OCI-M1 (cell line): ENCODE measurements at places on chromosomes 2 and 18.
A peak's percentile ranks its signal among the peaks of the same experiment; 100 is the strongest.

DNA sequence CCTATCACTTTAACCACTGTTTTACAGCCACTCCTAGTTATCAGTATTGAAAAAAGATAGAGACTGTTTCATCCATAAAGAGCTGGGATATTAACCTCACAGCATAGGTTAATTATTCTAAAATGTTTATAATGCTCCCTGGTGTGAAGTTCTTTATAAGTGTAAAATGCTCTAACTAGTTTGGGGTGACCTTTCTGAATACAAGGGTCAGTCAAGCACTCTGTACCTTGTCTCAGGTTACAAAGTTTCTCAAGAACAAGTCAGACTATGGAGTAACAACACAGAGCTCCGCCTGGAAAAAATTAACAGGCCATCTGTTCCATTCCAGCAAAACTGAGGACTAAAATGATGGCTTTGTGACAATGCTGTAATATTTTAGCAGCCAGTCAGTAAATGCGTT, 107.4 kb downstream of the NOL4 start:
- no peak for DNase-seq

GRCh38 chr2:106076941-106077340, 117.2 kb downstream of the UXS1 start:
- DNase-seq, result no peak

DNA sequence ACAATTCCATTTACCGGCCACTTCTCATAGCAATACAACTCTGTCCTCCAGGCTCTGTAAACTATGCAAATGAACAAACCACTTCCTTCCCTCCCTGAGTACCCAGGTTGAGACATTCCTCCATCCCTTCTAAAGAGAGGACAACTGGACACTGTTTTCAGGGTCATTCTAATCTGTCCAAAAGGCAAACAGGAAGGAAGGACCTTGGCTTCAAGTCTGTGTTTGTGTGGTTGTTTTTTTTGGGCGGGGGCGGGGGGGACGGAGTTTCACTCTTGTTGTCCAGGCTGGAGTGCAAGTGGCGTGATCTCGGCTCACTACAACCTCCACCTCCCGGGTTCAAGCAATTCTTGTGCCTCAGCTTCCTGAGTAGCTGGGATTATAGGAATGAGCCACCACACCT, 3.3 kb downstream of the TFCP2L1 start:
- DNase-seq, result no peak

- DNase-seq, result no peak
These were observed 107.0 kb downstream of the PDE1A start for GRCh38 chr2:182319556-182320505.

DNA sequence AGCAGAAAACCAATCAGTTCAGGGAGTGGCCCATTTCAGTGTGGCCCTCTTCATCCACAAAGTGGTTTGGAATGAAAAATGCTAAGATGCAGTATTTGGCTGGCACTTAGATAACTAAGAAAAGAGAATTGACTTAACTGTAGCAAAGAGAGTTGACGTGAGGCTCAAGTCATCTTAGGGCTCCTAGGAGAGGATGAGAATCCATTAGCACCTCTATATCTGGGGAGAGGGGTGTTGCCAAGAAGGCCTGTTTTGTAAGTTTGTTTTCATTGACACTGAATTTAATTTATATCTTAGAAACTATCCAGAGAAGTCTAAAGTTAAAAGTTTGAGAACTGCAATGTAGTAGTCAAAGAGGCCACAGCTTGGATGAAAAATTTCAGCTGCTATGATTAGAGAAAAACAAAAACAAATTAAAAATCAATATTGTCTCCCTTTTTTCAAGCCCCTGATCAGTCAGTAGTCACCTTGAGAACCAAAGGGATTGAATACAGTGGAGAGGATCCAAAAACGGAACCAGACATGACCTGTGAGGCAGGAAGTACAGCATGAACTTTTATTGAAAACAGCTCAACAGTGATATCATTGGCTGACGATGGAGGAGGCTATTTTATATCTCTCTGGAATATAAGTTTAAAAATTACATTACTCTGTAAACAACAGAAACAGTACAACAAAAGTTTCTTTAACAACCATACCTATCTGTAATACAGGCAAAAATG, 52.7 kb downstream of the PHLPP1 start:
- peak; percentile 13 for DNase-seq

DNA sequence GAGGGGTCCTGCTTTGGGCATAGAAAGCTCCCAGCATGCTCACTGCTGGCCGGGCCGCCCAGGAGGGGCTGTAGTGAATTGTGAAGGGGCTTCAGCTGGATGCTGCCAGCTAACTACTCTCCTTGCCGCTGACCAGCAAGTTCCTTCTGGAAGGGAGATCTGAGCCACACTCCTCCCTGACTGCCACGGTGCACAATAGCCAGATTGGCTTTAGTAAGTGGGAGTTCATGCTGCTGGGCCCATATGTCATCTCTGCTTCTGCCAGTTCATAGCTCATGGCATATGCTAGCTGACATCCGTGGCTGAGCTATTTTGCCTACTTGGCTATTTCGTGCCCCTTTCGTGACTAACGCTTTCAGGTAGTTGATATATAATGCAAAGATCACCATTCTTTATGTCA, 51.6 kb upstream of the ROCK2 start:
- no peak for DNase-seq

DNA sequence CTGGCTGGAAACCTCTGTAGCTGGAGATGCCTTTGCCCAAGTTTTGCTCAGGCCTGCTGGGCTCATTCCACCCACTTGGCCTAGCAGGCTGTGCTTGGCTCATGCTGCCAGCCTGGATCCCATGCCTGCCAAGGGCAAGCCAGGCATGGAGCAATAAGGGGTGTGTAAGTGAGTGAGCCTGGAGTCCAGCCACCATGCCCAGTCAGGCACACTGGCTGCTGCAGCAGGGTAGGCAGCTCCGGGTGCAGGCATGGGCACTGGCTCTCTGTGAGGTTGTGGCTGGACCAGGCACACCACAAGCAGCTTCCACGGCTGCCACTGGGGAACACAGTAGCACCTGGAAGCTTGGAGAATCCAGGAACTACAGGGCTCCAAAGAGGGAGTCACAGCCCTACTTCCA, 147.7 kb upstream of the HS6ST1 start:
- DNase-seq, result no peak

DNA sequence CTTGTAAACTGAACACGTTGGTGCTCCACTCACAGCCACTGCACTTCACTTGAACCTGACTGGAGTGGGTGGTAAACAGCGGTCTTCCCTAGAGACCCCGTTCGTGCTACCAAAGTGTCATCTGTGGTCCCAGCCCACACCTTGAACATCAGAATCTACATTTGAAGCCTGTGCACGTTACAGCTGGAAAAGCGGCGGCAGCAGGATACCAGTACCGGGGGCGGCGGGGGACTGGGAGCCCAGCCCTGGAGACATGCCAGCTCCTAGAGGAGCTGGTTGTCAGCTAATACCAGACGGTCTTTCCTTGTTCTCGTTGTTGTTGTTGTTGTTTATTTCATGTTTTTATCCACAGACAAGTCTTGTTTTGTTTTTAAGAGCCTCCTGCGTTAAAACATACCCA, 156.7 kb downstream of the WDSUB1 start:
- no peak for DNase-seq
